Body of pancreas (tissue), 4 donors: ENCODE measurements at places on chromosomes 7 and 10.
A peak's percentile ranks its signal among the peaks of the same experiment; 100 is the strongest.

DNA sequence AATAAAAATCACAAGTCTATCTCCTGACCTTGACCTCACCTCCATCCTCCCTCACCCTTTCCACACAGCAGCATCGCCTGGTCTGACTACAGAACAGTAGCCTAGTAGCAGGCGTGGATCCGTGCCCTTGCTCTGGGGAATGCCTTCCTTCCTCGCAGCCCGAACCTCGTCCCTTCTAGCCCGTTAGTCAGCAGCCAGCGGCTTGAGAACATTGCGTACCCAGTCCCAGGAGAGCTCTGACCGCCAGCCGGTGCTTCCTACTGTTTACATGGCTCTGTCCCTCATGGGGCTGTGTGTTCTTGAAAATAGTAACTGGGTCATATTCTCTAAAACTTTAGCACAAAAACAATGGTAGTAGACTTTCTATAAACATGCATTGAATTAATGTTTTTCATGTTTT, 682.7 kb upstream of the IGFBP3 start:
- DNase-seq, result peak; percentile 74

- DNase-seq, result no peak
Measured at GRCh38 chr10:43336641-43337318, 34.7 kb upstream of the FXYD4 start.

GRCh38 chr10:76282061-76283025, 850.9 kb downstream of the LRMDA start:
- peak; percentile 30 for DNase-seq

DNA sequence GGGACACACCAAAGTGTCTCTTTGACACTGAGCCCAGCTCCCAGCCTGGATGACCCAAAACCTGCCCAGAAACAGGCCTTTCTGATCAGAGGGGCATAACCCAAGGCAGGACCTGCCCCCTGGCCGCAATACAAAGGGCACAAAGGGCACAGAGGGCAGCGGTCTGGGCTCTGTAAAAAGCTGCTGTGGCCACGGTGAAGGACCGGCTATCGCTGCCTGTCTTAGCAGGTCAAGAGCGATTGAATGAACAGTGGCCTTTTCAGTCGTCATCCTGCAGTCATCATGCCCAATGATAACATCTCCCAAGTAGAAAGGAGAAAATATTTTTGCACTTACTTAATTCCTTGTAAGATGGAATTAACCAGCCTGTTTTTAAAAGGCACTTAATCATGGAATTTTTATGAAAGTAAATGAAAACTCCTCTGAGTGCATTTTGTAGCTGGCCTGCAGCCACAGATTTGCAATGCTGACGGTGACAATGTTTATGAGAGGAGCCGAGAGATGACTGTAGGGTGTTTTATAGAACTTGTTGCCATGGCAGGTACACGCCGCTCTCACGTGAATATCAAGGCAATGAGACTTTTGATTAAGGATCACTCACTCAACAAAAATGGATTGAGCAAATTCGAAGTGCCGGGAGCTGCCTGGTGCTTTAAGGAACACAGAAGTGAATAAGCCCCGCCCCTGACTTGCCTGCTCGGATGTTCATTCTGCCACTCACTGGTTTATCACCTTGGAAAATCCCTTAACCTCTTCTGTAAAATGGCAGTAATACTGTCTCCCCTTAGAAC, 47.3 kb upstream of the BHLHA15 start:
- DNase-seq, result no peak

DNA sequence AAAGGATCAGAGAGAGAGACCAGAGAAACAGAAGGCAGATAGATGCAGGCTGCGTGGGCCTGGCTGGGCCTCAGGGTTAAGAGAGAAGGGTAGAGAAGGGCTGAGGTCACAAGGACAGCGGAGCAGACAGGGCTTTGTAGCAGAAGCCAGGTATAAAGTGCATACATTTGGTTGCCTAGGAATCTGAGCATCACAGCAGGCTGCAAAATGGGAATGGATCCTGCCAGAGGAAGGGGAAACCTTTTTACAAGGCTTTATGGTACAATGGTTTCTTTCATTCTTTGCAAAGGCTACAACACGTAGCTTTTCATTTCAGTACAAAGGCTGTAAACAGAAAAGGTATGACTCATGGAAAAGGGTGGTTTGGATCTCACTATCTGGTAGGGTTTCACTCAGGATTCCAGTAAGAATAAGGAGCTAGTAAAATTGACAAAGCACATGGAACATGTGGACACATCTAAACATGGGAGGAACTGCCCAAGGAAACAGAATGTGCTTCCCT, 275.1 kb downstream of the DOCK4 start:
- DNase-seq, result no peak

DNA sequence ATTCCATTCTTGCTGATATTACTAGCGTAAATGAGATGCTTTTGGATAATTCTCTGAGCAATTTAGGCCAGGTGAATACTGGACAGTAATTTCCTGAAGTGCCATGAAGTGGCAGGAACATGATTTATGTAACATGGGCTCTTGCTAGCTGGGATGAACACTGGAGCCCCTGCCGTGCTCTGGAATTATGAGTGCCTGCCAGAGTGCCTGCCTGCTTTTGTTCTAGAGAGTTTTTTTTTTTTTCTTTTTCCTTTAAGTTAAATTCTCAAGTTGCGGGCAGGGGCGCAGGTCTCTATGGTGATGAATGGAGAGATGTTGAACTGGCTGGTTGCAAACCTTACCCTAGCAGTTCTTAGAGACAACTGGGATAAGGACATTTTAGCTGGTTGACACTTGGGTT, 165.9 kb downstream of the AUTS2 start:
- DNase-seq, result no peak
